Sigmoid colon (tissue), 7 donors: ENCODE measurements at places on chromosomes 4 and X. TPM values are rescaled to one million over a fixed set of nuclear protein-coding genes. Genes with fewer than 3 reads are reported as not detected.

The SCRG1 gene
- total RNA-seq, result 2.6 TPM

GRCh38 chr4:172168888-172169287 is 355.7 kb downstream of the GALNTL6 start:
- H3K27me3 ChIP-seq, result no peaks in the 10 kb centered on the region
- no peaks in the 10 kb centered on the region for H3K4me1 ChIP-seq
- H3K27ac ChIP-seq, result no peak overlapping the region
- H3K36me3 ChIP-seq, result no peaks in the 10 kb centered on the region

DNA sequence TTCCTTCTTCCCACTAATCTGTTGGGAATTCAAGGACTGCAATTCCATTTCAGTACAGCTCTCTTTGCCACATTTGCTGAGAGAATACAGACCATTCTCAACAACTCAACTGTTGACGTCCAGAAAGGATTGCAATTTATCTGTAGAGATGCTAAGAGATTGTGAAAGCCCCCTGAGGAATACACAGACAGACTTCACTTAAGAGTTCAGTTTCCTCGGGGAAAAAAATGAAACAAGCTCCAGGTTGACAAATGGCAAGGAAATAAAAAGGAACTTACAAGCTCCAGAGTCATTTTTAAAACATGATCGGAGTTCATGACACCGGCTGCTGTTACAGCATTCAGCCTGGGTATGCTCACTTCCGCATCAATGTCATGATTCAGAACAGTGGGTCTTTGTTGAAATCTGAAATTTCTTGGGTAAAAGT is 13.8 kb downstream of the TLR10 start:
- H3K4me1 ChIP-seq, result no peaks in the 10 kb centered on the region
- H3K4me3 ChIP-seq, result no peak overlapping the region
- DNase-seq, result no peak
- H3K27ac ChIP-seq, result peak overlapping the region; percentile 28
- H3K27me3 ChIP-seq, result no peaks in the 10 kb centered on the region
- no peaks in the 10 kb centered on the region for H3K36me3 ChIP-seq

DNA sequence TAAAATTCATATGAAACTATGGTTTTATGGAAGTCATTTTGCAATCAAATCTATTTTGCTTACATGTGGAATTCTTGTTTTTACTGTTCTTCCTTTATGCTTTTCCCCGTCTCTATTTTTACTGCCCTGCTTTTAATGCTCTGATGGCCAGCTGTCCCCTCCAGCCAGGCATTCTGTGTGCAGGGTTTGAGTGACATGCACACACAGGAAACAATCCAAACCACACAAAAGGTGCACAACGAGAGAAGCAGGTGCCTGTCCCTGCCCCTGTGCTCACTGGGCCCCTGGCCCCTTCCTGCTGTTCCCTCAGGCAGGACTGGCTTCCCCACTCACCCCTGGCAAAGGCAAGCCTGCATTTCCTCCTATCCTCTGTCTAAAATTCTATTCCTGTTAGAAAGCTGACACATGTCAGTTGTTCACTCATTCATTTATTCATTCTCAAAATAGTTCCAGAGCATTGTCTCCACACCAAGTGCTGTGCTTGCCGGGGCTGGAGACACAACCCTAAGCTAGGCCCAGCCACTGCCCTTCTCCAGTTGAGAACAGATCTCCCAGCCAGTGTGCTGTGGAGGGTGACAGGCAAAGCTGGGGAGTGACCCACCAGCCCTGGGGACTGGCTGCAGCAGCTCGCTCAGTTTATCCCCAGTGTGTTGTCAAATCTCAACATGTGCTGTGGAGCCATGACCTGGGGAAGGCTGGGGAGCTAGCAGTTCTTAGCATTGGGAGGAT is 346.3 kb downstream of the FBXW7 start:
- no peaks in the 10 kb centered on the region for H3K27me3 ChIP-seq
- DNase-seq, result no peak
- no peak overlapping the region for H3K27ac ChIP-seq
- no peaks in the 10 kb centered on the region for H3K4me1 ChIP-seq

The TMEM156 gene
- total RNA-seq, result not detected

DNA sequence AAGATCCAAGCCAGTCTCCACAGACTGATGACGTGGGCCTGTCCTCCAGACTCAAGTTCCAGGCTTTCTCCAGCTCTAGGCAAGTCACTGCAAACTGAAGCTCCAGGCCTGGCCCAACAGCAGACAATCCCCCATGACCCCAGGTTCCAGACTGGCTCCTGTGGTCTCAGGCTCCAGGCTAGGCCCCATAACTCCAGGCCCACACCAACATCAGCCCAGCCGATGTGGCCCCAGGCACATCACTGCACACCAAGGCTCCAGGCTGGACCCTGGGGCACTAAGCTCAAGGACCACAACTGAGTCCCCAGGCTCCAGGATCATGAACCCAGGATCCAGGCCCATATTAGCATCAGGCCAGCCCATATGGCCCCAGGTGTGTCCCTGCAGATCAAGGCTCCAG is 143.6 kb downstream of the COX7B2 start:
- no peaks in the 10 kb centered on the region for H3K36me3 ChIP-seq
- no peak overlapping the region for H3K4me3 ChIP-seq
- H3K4me1 ChIP-seq, result no peaks in the 10 kb centered on the region
- no peak overlapping the region for H3K27ac ChIP-seq

The USO1 gene
- 66.5 TPM for total RNA-seq

- no peak for DNase-seq
- H3K36me3 ChIP-seq, result no peaks in the 10 kb centered on the region
- no peak overlapping the region for H3K4me3 ChIP-seq
- H3K27me3 ChIP-seq, result no peaks in the 10 kb centered on the region
- H3K27ac ChIP-seq, result no peak overlapping the region
These were observed 142.1 kb downstream of the BCOR start for GRCh38 chrX:39955625-39956024.

The PDGFRA gene
- total RNA-seq, result 193 TPM

- no peaks in the 10 kb centered on the region for H3K4me1 ChIP-seq
- H3K4me3 ChIP-seq, result no peak overlapping the region
- DNase-seq, result no peak
- H3K36me3 ChIP-seq, result no peaks in the 10 kb centered on the region
- H3K27me3 ChIP-seq, result no peaks in the 10 kb centered on the region
- H3K27ac ChIP-seq, result no peak overlapping the region
These were observed 35.5 kb upstream of the CD99L2 start for GRCh38 chrX:150933945-150934350.

The SMIM31 gene
- total RNA-seq, result not detected

DNA sequence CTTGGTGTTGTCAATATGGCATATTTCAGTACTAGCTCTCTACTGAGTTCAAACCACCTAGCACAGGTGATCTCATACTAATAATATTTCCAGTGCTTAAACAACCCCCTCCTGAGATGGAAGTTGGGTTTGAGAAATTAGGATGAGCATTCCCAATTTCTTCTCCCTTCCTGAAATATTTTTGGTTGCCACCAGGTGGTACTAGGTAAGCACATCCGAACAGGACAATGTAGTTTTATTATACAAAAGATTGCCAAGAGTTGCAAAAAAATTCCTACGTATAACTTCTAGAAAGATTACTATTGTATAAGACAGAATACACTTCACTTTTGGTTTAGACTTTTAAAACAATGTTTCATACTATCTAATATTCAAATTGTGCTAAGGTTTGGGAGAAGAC is 484.5 kb downstream of the PACRGL start:
- no peak for DNase-seq
- no peak overlapping the region for H3K27ac ChIP-seq
- no peaks in the 10 kb centered on the region for H3K36me3 ChIP-seq
- H3K4me3 ChIP-seq, result no peak overlapping the region
- H3K4me1 ChIP-seq, result peaks cover 10% of the 10 kb centered on the region
- H3K27me3 ChIP-seq, result no peaks in the 10 kb centered on the region

DNA sequence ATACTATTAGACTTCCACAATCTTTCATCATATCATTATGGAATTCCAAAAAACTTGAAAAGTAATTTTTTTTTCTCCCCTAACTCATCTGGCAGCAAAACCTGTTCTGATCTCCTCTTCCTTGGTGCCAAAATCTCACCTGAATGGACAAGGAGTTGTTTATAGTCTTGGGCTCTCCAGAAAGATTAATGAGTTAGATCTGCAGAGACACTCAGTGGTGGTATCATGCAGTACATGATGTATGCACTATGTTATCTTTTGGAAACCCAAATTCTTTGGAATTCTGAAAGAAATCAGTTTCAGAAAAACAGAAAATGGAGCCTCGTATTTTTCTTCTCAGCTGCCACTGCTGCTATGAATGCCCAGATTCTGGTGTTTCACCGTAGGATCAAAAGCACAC is 11.7 kb downstream of the GPM6B start:
- no peaks in the 10 kb centered on the region for H3K27me3 ChIP-seq
- no peak for DNase-seq
- no peak overlapping the region for H3K27ac ChIP-seq
- H3K36me3 ChIP-seq, result no peaks in the 10 kb centered on the region
- no peak overlapping the region for H3K4me3 ChIP-seq

The TXK gene
- 0.71 TPM for total RNA-seq

GRCh38 chr4:164959896-164960295 is 17.6 kb downstream of the TRIM61 start:
- H3K4me1 ChIP-seq, result peaks cover 8% of the 10 kb centered on the region
- no peaks in the 10 kb centered on the region for H3K27me3 ChIP-seq
- no peaks in the 10 kb centered on the region for H3K36me3 ChIP-seq
- no peak for DNase-seq
- no peak overlapping the region for H3K4me3 ChIP-seq
- H3K27ac ChIP-seq, result no peak overlapping the region

The SPANXA1 gene
- not detected for total RNA-seq

DNA sequence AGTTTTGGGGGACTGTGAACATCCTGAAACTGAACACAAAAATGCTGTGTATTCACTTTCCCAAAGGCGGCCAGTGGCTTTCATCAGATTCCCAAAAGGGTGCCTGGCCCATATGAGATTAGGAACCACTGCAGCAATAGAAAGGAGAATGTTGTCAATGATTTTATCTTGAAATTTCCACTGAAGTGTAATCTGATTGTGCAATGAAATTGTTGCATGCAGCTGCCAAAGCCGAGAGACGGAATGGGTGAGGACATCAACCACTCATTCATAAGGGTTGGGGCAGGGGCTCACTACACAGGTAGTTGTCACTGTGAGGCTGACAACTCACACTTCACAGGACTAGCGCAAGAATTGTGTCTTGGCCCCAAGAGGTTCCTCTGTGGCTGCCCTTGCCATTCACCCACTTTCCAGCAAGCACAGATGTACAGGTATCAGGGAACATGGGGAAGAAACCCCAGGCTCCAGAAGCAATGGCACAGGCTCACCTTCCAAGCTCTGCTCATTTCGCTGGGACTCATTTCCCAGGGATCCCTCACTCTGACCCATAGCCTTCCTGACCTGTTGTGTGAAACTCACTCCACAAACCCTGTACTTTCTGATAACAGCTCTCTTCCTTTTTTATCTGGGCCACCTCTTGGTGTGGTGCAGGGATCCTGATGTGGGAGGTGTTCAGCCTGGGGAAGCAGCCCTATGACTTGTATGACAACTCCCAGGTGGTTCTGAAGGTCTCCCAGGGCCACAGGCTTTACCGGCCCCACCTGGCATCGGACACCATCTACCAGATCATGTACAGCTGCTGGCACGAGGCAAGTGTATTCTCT is 48.8 kb downstream of the BMX start:
- H3K4me3 ChIP-seq, result no peak overlapping the region
- H3K27ac ChIP-seq, result no peak overlapping the region
- H3K27me3 ChIP-seq, result no peaks in the 10 kb centered on the region
- no peaks in the 10 kb centered on the region for H3K4me1 ChIP-seq
- no peak for DNase-seq

The MTNR1A gene
- total RNA-seq, result not detected

DNA sequence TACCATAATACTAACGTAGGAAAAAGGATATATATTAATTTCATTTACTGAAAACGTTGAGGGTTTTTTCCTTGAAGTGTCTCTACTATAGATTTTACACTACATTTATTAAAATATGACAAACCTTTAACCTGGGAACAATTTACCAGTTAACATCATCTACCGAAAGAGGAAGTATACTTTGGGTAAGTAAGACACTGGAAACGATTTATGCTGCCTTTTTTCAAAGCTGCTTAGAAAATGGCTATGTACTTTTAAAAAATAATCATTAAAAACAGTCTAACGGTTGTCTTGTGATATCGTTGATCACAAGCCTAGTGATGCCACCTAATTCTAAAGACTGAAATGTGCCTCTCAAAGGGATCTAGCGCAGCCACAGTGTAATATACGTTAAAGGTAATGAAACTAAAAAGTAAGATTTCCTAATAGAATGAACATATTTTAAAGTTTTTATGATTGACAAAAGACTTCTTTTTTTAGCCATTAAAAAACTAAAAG is 50.4 kb downstream of the STX18 start:
- DNase-seq, result no peak
- no peak overlapping the region for H3K27ac ChIP-seq
- no peaks in the 10 kb centered on the region for H3K4me1 ChIP-seq
- H3K4me3 ChIP-seq, result no peak overlapping the region

- no peak for DNase-seq
- H3K27me3 ChIP-seq, result no peaks in the 10 kb centered on the region
- H3K27ac ChIP-seq, result no peak overlapping the region
- H3K36me3 ChIP-seq, result no peaks in the 10 kb centered on the region
- H3K4me3 ChIP-seq, result no peak overlapping the region
- H3K4me1 ChIP-seq, result no peaks in the 10 kb centered on the region
These were observed 44.9 kb downstream of the ZNF182 start for GRCh38 chrX:47958761-47959342.

The TEX13B gene
- not detected for total RNA-seq

- no peak overlapping the region for H3K27ac ChIP-seq
- no peaks in the 10 kb centered on the region for H3K27me3 ChIP-seq
- no peaks in the 10 kb centered on the region for H3K4me1 ChIP-seq
- H3K36me3 ChIP-seq, result no peaks in the 10 kb centered on the region
- H3K4me3 ChIP-seq, result no peak overlapping the region
These were observed 1333.4 kb downstream of the ADGRL3 start for GRCh38 chr4:62533573-62533972.

GRCh38 chrX:11757719-11758399 is at the start of gene MSL3:
Gene MSL3 (plus strand): TSS chrX:11758237. CDS start chrX:11758264, 27 bp downstream.
- H3K27me3 ChIP-seq, result no peaks in the 10 kb centered on the region
- H3K36me3 ChIP-seq, result peaks cover 17% of the 10 kb centered on the region
- peak; percentile 76 for DNase-seq

The ADH1A gene
- not detected for total RNA-seq

The COX7B2 gene
- not detected for total RNA-seq

The CTAG1B gene
- total RNA-seq, result not detected

DNA sequence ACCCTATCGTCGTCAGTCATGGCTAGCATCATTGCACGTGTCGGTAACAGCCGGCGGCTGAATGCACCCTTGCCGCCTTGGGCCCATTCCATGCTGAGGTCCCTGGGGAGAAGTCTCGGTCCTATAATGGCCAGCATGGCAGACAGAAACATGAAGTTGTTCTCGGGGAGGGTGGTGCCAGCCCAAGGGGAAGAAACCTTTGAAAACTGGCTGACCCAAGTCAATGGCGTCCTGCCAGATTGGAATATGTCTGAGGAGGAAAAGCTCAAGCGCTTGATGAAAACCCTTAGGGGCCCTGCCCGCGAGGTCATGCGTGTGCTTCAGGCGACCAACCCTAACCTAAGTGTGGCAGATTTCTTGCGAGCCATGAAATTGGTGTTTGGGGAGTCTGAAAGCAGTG is 1.6 kb downstream of the ZCCHC12 start:
- no peaks in the 10 kb centered on the region for H3K27me3 ChIP-seq
- H3K4me1 ChIP-seq, result peaks cover 13% of the 10 kb centered on the region
- no peaks in the 10 kb centered on the region for H3K36me3 ChIP-seq
- H3K27ac ChIP-seq, result no peak overlapping the region
- no peak for DNase-seq
- H3K4me3 ChIP-seq, result no peak overlapping the region
